A549 treated with GW870086 at 1 μM for 4 hours (cell line): ENCODE measurements at places on chromosomes 11 and 22. TPM values are rescaled to one million over a fixed set of nuclear protein-coding genes. Genes with fewer than 3 reads are reported as not detected.

PDGFB gene
- total RNA-seq: 4.3 to 5.5 TPM (median 4.7 TPM) in 5 replicates

PIWIL4 gene
- 0.13 to 0.39 TPM (median 0.19 TPM) in 5 replicates for total RNA-seq

MED17 gene
- total RNA-seq: 19.7 to 24.7 TPM (median 22.5 TPM) in 5 replicates

SLN gene
- 0.52 to 2.1 TPM (median 1.6 TPM) in 5 replicates for total RNA-seq

LGALS12 gene
- total RNA-seq: 0.16 TPM in 1 of 5 replicates, not detected in the others

CSKMT gene
- total RNA-seq: 10.6 to 15.9 TPM (median 12.7 TPM) in 5 replicates

MUC5AC gene
- 1.5 to 2.3 TPM (median 2.0 TPM) in 5 replicates for total RNA-seq

WNT11 gene
- total RNA-seq: 1.2 to 2.0 TPM (median 1.4 TPM) in 5 replicates

SLC43A3 gene
- 0.26 to 1.3 TPM (median 0.53 TPM) in 5 replicates for total RNA-seq

LGALS1 gene
- total RNA-seq: 1,260 to 1,466 TPM (median 1,297 TPM) in 5 replicates

OR51E2 gene
- total RNA-seq: not detected in 5 replicates

TRIM51 gene
- not detected in 5 replicates for total RNA-seq

CEP126 gene
- 1.8 to 3.4 TPM (median 2.7 TPM) in 5 replicates for total RNA-seq

RAB39A gene
- total RNA-seq: 0.15 to 0.72 TPM (median 0.39 TPM) in 5 replicates

SAA4 gene
- not detected in 5 replicates for total RNA-seq

BIRC2 gene
- 27.2 to 31.5 TPM (median 27.9 TPM) in 5 replicates for total RNA-seq

CHRDL2 gene
- 2.9 to 4.8 TPM (median 4.2 TPM) in 5 replicates for total RNA-seq

FLRT1 gene
- total RNA-seq: 0.03 to 0.09 TPM (median 0.05 TPM) in 4 of 5 replicates, not detected in the other

CLDN5 gene
- not detected in 5 replicates for total RNA-seq
